ENCODE measurements at places on chromosomes 7 and 10.

GRCh38 chr7:8629504-8629903 is 196.1 kb downstream of the NXPH1 start:
- DNase-seq, result no peak

DNA sequence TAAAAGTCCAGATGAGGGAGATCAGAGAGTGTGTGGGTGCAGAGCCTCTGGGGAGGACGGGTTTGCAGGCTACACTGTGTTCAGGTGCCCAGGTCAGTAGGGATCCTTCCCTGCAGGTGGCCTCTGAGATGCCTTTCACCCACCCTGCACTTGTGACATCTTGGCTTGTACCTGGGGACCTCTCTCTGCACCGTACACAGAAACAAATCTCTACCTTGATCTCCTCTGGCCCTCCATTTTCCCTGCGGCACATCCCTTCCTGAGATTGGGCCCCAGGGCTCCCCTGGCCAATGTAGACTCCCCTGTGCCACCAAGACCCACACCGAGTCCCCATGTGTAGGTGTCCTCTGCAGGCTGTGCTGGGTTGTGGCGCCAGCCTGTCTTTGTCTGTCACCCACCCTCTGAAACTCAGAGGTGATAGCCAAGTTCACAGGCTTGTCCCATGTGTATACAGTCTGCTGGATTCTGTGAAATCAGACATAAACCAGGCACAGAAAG is 140.6 kb downstream of the PTPN20 start:
- no peak for DNase-seq

DNA sequence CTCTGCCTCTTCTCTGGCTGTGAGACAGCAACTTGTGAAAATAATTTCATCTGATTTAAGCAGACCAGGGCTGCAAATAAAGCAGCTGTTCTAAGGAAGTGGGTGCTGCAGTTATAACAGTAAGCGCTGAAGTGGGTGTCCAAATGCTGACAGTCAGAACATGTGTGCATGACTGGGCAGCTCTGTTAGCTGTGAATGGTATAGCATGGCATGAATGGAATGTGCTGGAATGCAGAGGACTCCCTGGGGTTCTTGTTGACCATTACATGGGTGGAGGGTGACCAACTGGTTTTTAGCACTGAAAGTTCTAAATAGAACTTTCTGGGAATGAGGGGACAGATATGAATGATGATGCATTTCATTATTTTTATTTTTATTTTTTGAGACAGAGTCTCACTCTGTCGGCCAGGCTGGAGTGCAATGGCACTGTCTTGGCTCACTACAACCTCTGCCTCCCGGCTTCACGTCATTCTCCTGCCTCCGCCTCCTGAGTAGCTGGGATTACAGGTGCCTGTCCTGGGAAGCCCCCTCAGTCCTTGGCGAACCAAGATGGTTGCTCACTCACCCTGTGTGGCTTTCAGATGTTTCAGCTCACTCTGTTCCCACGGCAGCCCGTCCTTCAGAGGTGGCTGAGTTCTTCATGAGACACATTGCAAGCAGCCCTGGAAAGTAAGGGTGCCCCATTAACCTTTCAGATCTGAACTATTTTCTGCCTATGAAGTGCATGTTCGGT is 319.8 kb upstream of the PHYHIPL start:
- no peak for DNase-seq

GRCh38 chr7:85521108-85521694 is 334.3 kb upstream of the SEMA3D start:
- DNase-seq, result no peak

DNA sequence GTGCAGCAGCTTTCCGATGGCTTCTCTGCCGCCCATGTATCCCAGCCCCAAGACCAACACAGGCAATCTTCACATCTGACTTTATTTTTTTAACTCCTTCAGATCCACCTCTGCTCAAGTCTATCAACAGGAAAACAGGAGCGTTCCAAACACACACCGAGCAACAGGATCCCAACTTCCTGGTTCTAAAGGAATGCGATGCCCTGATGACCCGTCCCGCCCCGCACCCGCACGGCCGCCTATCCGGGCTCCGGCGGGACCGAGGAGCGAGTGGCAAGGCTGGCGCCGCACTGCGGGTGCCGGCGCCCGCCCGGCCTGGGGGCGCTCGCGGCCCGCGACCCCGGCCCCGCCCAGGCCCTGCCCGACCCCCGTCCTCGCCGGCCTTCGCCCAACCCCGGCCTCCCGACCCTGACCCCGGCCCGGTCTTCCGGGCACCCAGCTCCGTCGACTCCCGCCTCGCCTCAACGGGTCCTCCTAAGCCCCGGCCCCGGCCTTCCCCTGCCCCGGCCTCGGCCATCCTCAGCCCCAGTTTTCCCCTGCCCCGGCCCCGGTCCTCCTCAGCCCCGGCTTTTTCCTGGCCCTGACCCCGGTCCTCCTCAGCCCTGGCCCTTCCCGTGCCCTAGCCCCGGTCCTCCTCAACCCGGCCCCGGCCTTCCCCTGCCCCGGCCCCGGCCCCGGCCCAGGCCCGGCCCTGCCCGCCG is 730 bp downstream of the LARP4B start:
- DNase-seq, result peak; percentile 7

GRCh38 chr10:131430716-131431412 is 119.3 kb upstream of the TCERG1L start:
- no peak for DNase-seq

DNA sequence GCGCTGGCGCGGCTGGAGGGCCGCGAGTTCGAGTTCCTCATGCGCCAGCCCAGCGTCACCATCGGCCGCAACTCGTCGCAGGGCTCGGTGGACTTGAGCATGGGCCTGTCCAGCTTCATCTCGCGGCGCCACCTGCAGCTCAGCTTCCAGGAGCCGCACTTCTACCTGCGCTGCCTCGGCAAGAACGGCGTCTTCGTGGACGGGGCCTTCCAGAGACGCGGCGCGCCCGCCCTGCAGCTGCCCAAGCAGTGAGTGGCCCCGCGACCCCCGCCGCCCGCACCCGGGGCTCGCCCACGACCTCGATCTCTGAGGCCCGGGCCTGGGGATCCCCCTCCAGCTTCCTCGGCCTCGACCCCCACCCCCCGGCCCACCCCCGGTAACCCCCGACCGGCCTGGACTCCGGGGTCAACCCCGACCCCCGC is 537 bp downstream of the FOXK1 start:
- DNase-seq, result no peak

- no peak for DNase-seq
Observed at GRCh38 chr7:158723266-158723665, 18.7 kb upstream of the NCAPG2 start.

- DNase-seq, result no peak
Observed at GRCh38 chr7:95517458-95517857, 31.7 kb downstream of the ASB4 start.

- no peak for DNase-seq
Observed at GRCh38 chr10:94343151-94343550, 19.6 kb downstream of the NOC3L start.

- DNase-seq, result no peak
Observed at GRCh38 chr10:12884851-12885250, 116.7 kb downstream of the CCDC3 start.

- no peak for DNase-seq
Observed at GRCh38 chr7:117014673-117015133, 61.4 kb downstream of the ST7 start.

Measured in NCI-H748 treated with DMSO at 0.1 percent for 48 hours (cell line).